Stimulated activated CD8-positive, alpha-beta memory T cell treated with anti-CD3 and anti-CD28 coated beads, Interleukin-15, amount 100 ng/mL, for 4 hours (primary cell): ENCODE measurements at places on chromosomes 1 and 21.
A peak's percentile ranks its signal among the peaks of the same experiment; 100 is the strongest.

- no peak for DNase-seq
Measured at GRCh38 chr1:109027841-109028240, 14.1 kb downstream of the WDR47 start.

DNA sequence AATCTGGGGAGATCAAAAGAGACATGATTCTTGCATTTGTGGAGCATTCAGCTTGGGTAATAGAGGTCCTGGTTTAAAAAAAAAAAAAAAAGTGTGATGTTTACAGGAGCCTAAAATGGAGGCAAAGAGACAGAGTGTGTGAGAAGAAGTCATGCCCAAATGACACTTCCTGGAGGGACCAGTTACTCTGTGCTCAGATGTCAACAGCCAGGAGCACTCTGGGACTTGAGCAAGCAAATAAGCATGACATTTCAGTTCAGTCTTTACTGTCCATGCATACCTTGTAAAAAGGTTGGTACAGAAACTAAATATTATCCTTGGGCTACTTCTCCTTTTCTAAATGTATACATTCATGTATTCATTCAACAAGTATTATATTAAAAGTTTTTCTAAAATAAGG lies 25.2 kb upstream of the ADGRL2 start:
- no peak for DNase-seq

DNA sequence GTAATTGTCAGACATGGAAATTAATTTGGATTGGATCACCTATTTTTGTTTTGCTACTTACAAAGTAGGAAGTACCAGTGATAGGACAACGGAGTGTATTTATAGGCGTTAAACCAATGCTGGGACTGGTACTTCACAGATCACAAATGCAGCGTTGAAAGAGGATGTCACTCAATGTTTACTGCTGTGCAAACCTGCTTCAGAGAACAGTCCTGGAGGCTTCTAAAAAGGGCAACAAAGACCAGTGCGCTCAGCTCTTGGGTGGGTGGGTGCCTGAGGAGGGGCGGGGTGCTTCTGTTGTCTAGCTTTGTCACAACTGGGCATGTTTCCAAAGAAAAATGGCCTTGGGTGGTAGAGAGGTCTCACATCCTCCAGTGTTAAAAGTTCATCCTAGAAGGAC lies 2.1 kb downstream of the C1orf21 start:
- DNase-seq: no peak

DNA sequence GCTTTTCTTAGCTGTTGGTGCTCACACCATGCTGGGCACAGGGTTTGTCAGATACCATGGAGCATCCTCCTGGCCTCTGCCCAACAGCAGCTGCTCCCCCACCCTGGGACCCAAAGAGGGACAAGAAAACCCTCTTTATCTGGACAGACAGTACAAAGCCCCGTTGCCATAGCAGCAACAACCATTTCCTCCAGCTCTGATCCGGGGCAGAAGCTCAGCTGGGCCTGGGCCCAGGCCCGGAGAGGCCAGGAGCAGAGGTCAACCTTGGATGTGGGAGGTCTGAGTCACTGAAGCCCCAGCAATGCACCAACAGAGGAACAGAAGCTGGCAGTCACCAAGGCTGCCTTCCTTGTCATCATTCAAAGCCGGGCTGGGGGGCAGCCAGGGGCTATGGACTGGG lies 228.4 kb upstream of the POU3F1 start:
- no peak for DNase-seq

- no peak for DNase-seq
Measured at GRCh38 chr1:244011786-244012185, 39.3 kb upstream of the ZBTB18 start.

DNA sequence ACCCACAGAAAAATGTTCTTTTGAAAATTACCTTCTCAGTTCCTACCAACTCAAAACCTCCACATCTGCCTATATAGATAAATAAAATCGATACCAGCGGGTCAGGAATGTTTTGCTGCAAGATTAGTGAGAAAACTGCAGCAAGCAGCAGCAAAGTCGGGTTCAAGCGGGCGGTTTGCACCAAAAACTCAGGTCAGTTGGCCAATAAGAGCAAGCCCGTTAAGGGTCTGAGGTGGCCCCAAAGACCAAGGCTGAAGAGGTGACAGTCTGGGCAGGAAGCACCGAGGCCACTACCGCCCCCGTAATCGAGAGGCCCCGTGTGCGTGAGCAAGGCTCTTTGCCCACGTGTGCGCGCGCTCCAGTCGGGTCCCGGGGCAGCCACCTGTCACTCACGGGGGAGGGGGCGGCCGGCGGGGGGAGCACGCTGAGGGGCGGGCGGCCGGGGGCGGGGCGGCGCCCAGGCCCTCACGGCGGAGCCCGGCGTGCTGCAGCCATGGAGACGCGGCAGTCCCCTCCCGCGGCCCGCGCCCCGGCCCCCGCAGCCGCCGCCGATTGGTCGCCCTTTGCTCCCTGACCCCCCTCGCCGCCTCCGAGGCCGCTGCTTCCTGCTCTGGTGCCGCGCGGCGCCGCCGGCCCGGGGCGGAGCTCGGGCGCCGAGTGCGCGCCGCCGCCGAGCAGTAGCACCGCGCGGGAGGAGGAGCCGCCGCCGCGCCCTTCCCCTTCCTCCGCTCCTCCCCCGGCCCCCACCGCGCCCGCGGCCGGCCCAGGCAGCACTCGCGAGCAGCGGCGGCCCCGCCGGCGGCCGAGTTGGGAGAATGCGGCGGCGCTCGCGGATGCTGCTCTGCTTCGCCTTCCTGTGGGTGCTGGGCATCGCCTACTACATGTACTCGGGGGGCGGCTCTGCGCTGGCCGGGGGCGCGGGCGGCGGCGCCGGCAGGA lies at the start of gene GALNT2:
TSS of gene GALNT2 (plus strand) at position 773 of the 939 bp plus-strand sequence. CDS start at position 816, 43 bp downstream.
- DNase-seq: peak; percentile 81

- no peak for DNase-seq
Measured at GRCh38 chr1:71587961-71588360, 507.1 kb upstream of the ZRANB2 start.

DNA sequence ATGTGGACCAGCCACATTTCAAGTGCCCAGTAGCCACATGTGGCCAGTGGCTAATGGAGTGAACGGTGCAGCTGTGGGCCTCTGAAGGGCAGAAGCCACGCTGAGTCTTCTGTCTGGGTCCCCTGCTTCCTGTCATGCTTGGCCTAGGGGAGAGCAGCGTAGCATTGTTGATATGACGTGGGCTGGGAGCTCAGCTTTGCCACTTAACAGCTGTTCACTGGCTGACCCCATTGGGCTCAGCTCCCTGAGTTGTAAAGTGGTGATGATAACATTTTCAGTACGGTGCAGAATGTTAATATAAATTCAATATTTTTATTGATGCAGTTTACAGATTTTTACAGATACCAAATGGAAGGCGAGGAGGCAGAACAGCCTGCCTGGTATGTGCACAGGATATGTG lies 4.5 kb downstream of the PODN start:
- no peak for DNase-seq

GRCh38 chr1:29310616-29311180 lies 74.4 kb downstream of the PTPRU start:
- DNase-seq: no peak

DNA sequence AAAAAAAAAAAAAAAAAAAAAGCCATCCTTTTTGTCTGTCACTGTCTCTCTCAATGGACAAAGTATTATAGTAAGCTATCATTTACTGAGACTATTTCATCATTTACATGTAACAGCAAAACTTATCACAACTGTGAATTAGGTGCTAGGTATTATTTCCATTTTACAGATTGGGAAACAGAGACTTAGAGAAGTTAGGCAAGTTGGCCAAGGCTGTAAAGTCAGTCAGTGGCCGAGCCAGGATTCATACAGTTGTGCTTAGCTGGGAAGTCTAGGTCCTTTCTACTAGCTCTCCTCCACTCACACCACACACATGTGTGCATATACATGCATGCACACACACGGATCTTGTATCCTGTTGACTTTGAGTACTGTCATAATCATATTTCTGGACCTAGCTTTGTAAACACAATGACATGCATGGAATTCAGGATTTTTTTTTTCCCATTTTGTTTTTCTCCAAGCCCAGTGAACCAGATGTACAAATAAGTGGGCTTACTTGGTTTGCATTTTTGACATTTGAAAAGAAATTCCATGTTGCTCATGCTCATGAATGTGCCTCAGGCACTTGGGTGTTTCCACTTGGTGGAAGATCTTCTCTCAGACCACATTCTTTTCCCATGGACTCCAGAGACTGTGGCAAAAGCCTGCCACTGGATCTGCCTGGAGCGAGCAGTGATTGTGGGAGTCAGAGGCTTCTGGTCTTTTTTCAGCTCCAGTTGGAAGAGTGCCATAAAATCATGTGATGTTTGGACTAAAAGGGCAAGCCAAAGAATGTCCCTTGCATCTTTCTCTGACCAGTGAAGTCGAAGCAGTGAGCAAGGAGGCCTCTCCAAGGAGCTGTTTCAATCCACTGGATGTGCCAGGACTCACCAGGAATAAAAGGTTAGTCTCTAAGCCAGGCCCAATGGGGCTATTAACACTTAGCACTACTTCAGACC lies 61.7 kb upstream of the DNAJC6 start:
- no peak for DNase-seq

- no peak for DNase-seq
Measured at GRCh38 chr1:207025146-207025880, 7.2 kb downstream of the C1orf116 start.

DNA sequence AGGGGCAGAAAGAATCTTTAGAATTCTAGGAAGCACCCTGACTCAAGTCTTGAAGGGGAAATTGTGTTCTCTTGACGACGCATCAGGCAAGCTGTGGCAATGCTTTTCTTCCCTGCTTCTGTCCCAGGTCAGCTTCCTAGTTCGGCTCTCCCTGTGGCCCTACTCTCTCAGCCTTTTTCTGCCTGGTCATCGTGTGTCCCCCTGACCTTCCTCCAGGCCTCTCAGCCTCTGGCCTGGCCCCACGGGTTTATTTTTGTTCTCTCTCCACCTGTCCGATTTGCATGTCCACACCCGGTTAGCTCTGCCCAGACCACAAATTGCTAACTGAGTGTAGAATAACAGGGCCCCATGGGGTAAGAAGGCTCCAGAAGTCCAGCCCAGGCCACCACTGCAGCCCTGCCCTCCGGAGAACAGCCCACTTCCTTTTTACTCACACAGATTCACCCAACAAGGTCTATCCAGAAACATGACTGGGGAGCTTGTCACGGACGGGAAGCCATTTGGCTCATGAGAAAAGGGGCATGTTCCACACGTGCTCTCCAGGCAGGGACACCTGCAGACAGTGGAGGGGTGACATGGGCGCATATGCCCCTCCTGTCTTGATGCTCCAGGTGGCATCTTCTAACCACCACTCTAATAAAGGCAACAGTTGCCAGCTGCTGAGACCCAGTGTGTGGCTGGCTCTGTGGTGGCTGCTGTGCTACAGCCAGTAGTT lies 9.8 kb downstream of the KCNN3 start:
- no peak for DNase-seq
